NCI-H1105 (cell line): ENCODE measurements at places on chromosomes 6 and 20.
A peak's percentile ranks its signal among the peaks of the same experiment; 100 is the strongest.

GRCh38 chr20:44448753-44449546, 26.7 kb upstream of the TTPAL start:
- DNase-seq, result no peak

GRCh38 chr6:53151676-53152075, 3.0 kb upstream of the GCM1 start:
- no peak for DNase-seq

GRCh38 chr6:9405825-9406224, 970.5 kb upstream of the SLC35B3 start:
- no peak for DNase-seq

DNA sequence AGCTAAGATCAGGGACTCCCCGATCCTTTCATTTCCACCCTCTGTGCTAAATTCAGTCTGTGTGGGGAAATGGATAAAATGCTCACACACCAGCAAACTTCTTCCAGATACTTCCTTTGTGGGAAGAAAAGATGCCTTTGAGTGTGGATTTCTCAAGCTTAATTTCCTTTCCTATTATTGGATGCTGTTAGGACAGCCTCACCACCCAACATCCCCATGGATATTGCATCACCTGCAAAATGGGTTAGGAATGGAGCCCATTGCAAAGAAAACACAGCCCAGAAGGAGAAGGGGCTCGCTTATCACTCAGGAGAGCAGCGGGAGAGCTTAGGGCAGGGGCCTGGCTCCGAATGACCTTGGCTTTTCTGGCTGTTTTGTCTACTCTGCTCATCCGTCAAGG, 272.2 kb downstream of the CDC5L start:
- no peak for DNase-seq

GRCh38 chr6:106749609-106750008, 120.2 kb downstream of the QRSL1 start:
- DNase-seq, result no peak

DNA sequence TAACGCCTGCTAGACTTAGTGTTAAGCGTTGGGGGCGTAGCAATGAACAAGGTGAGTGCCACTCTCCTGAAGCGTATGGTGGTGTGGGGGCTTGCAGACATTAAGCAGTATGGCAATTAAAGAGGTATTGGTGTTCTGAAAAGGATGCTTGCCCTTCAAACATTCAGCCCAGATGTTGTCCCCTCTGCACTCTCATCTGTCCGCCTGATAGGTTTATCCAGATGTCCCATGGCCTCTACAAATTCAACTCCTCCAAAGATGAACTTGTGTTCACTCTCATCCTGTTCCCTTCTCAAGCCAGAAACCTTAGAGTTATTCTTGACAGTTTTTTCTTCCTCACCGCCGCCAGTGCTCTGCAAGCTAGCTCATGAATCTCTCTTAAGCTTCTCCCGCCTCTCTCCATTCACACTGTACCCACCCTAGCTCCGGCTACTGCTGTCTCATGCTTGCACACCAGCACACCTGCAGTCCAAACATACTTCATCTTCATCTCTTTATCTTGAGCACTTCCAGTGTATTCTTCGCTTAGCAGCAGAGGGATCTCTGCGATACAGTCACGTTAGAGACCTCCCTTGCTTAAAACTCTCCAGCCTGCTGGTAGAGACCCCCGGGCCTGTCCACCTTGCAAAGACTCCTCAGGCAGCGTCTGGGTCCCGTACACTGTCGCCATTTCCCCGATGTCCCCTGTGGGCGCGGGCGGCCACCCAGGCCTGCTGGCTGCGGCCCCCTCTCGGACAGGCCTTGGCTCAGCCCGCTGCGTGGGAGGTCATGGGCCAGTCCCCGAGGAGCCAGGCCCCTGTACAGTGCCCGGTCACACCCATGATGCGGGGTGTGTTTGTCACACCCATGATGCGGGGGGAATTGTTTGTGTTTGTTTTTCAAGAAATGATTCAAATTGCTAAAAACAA, 962 bp downstream of the DDX27 start:
- no peak for DNase-seq

- DNase-seq, result no peak
These were observed 55.3 kb upstream of the BTN3A2 start for GRCh38 chr6:26309731-26310142.

DNA sequence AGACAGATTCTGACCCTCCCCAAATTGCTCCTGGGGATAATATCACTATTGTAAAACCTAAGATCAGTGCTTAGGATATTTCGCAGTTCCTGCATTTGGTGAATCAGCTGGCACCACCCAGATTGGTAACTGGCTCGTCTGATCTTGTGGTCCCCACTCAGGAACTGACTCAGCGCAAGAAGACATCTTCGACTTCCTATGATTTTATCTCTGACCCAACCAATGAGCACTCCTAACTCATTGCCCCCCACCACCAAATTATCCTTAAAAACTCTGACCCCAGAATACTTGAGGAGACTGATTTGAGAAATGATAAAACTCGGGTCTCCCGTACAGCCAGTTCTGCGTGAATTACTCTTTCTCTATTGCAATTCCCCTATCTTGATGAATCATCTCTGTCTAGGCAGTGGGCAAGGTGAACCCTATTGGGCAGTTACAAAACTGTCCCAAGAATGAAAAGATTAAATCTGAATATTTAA, 55.7 kb upstream of the PRND start:
- no peak for DNase-seq

DNA sequence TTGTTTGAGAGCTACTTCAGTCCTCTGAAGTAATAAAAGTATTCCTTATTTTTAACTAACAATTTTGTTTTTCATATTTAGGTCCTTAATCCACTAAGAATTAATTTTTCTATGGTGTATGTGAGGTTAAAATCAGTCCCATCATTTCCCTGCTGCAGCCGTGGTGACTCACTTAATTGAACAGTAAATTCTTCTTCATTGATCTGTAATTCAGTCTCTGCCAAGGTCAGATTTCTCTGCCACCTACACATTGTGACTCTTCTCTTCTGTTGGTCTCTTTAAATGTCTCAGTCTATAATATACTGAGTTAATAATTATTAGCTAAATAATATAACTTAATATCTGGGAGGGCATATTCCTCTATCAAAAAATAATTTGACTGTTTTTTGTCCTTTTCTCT, 262.3 kb downstream of the UTRN start:
- DNase-seq, result no peak

- DNase-seq, result no peak
These were observed 8.5 kb downstream of the NRN1 start for GRCh38 chr6:5998236-5998635.

GRCh38 chr6:148392671-148393070, 50.0 kb downstream of the SASH1 start:
- DNase-seq, result no peak

GRCh38 chr6:41920921-41921711, at the start of the genes BYSL and MED20:
TSS of gene BYSL (plus strand) at chr6:41921499. CDS start at chr6:41921563, 64 bp downstream.
TSS of gene MED20 (minus strand) at chr6:41921139. CDS start at chr6:41921018, 121 bp downstream.
- DNase-seq, result peak; percentile 93

DNA sequence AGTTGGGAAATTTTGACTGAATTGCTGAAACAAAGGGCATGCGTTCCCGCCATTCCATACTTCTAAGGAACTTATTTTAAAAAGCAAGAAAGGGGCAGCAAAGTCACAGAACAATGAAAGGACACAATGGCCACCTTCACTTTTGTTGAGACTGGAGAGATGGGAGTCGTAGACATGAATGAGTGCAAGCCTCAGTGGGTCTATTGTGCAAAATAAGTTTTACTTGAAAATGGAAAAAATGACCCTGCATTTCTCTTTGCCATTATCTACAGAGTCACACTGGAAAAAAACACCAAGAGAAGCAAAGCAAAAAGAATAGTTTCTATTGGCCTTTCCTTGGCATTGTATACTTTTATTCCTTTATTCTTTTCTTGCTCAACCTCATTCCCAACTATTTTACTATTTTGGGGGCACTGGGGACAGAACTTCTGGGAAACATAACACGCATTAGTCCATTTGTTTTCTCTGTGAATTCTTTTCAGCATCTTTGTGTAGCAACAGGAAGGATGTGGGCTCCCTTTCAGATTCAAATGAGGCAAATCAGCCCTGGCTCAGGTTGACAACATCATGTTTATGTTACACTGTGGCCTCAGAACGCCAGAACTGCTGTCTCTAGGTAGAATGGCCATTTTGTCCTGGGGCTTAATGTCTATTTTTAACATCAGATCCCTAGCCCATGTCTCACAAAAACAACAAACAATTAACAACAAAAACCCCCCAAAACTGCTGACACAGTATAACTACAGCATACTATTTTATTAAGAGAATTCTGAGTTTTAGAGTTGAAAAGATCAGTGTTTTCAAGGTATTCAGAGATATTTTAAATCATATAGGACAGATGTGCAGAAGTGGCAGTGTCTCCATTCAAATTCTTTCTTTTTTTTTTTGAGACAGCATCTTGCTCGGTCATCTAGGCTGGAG, 122.2 kb downstream of the FYN start:
- DNase-seq, result no peak

- no peak for DNase-seq
These were observed 246.3 kb downstream of the ZFAND3 start for GRCh38 chr6:38065734-38066305.

- DNase-seq, result no peak
These were observed 73.4 kb downstream of the ELOVL2 start for GRCh38 chr6:10970731-10971130.

DNA sequence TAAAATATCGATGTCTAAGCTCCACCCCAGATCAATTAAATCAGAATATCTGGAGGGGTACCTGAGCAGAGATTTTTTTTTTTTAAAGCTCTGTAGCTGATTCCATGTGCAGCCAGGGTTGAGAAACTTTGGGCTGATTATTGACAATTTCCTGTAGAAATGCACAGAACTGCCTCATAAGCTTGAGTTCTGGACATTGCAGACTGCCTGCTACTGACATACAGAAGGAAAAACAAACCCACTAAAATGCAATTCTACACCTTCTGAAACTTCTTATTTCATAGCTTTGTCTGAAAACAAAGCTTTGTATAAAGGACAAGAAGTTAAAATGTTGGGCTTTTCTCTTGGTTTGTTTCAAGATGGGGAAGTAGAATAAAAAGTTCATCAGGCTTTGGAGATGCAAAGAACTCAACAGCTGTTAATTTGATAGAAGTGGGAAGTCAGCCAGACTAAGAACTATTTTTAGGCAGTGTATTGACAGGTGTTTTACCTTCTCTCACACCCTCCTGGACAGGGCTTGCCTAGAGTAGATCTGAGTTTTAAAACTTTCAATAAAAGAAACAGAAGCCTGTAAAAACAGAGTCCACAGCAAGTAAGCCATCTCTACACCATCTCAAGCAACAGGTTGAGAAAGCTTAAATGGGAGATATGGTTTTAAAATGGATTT, 147.7 kb downstream of the KCNQ5 start:
- DNase-seq, result peak; percentile 31

GRCh38 chr6:162343936-162344645, 383.5 kb downstream of the PRKN start:
- no peak for DNase-seq

DNA sequence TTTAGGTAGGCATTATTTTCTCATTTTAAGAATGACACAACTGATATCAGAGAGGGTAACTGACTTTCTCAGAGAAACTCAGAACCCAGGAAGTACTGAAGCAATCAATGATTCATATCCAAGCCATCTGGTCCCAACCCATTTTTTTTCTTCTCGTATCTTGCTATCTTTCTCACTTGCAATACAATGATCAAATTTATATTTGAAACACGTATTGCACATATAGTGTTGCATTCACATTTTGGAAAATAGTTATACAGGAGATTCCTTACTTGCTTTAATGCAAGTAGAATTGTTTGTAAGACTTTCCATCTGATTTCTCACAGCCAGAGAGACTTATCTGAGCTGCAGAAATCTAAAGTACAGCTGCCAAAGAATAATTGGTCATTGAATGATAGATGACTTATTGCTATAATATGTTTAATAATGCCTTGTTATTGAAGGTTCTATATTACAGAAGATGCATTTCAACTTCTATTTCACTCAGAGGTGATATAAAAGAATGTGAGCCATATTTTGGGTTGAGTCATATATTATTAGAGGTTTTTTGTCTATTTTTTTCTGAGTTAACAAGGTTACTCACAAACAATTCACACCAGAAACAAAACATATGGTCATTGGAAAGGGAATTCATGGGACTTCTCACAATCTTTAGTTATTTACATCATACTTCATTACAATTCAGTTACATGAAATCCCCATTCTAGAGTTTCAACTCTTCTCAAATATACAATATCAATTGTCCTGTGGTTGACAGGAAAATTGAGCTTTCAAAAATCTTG, 337.5 kb upstream of the CITED2 start:
- DNase-seq, result no peak

GRCh38 chr6:74115674-74116073, 419.7 kb downstream of the CD109 start:
- no peak for DNase-seq

- no peak for DNase-seq
These were observed 3.0 kb upstream of the PRDM13 start for GRCh38 chr6:99603421-99604165.

- DNase-seq, result no peak
These were observed 60.9 kb downstream of the SNRNP48 start for GRCh38 chr6:7650878-7651277.

DNA sequence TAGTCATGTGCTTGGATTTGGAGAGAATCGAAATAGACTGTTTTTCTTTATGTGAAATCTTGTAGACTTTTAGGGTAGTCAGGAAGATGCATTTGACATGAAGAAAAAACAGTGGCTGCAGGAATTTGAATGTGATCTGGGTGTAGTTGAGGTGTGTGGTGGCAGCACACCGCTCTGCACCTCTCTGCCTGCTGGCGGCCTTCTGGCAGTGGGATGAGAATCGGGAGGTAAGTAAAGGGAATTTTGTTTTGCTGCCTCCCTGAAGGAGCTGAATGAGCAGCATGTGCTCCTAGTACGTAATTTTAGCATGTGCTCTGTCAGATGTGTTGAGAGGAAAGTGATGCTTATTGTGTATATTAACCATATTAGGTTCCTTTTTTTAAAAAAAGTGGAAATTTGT, 3.2 kb downstream of the TPD52L2 start:
- no peak for DNase-seq

GRCh38 chr6:392441-393390, 1.2 kb downstream of the IRF4 start:
- DNase-seq, result no peak

DNA sequence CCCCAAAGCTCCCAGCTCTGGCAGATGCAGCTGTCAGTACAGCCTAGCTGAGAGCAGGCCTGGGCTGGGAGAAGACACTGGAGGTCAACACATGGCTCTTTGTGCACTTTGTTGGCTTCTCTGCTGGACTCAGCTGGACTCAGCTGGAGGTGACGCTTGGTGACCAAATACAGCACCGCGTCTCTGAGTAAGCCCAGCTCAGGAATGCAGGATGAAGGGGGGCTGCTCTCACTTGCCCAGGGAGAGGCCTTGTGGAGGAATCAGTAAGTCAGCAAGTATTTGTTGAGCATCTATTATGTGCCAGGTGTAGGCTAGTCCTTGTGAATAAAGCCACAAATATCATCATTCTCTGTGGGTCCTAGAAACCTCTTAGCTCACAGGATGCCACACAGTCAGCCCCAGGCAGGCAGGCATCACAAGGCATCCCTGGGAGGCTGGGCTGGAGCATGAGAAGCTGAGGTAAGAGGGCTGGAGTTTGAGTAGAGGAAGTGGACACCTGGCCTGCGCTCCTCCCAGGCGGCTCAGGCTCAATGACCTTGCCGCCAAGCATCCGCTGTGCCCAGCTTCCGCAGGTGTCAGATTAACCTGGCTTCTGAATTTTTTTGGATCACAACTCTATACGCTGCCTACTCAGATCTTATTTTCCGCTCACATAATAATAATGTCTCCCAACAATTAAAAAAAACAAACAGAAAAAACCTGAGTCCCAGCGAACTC, 95.4 kb downstream of the TMEM170B start:
- no peak for DNase-seq
